Retina (tissue), 1 donor: ENCODE measurements at places on chromosomes 3 and 15.

DNA sequence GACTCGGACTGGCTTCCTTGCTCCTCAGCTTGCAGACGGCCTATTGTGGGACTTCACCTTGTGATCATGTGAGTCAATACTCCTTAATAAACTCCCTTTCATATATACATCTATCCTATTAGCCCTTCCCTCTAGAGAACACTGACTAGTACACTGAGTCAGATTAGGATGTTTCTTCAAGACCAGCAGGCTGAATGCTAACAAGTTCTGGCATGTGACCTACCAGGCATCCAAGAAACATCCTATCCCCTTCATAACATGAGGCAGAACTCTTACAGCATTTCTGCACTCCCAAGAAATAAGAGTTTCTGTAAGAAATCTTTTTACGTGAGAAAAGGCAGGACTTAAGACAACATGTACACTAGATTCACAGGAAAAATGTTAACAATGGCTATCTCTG, 9.3 kb downstream of the CFAP92 start:
- no peak for DNase-seq

GRCh38 chr15:64443747-64444621, 16.4 kb upstream of the ZNF609 start:
- DNase-seq: no peak

- DNase-seq: no peak
Measured at GRCh38 chr3:175325440-175325839, 466.3 kb downstream of the NAALADL2 start.

DNA sequence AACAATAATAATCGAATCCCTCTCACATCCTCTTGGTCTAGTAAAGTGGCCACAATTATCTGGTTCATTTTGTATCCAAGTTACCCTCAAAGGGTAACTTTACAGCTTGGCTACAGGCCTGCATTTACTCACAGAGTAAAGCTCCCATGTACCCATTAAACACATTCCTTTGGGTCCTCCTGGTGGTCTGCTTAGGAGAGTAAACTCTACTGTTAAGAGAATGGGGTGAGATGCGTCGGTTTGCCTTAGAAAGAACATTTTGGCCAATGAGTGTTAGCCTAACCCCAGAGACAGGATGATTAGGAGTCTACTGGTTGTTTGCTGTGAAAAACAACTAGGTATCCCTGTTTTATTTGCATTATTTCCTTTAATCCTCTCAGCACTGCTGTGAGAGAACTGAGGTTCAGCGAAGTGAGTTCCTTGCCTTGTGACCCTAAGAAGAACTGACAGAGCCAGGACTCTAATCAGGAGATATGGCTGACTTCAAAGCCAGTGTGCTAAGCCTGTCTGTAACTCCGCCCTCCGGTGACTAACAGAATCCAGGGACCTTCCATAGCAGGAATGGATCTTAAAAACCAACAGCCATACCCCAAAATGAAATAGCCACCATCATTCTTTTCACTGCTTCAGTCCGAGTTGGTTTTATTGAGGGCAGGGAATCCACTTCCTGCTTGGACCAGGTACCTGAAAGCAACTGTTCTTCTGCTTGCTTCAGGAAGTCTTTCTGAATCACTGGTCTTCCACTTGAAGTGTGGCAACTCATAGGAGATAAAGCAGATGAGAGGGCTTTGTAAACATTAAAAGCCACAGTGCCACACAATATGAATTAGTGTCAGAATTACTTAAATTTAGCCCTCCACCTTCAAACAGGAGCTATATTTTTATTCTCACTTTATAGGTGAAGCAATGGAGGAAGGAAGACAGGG, 317.3 kb upstream of the WNT5A start:
- DNase-seq: no peak

GRCh38 chr15:32887090-32887489, 169.3 kb downstream of the GREM1 start:
- no peak for DNase-seq

DNA sequence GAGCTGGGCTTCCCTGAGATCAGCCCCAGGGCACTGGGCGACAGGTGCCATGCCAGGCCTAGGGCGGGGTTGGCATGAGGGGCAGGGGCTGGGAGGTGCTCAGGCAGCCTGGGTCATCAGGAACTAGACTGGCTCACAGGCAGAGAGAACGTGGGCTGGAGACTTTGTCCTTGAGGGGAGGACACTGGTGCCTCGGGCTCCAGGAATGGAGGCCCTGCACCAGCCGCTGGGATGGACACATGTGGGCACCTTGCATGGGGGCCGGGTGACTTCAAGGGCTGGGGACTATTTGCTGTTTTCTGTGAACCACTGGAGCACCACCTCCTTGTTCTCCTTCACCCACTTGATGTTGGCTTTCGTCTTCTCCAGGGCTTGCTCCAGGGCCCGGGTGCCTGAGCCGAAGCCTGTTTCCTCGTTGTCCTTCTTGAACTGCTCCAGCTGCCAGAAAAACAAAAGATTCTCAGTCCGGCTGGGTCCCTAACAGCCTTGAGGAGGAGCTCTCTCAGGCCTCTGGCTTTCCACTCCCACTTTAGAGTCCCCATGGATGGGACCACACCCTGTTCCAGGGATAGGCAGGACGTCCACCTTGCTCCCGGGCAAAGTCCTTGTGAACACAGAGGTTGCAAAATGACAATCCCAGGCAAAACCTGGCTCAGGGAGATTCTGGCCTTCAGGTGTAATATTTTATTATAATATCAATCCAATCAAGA, 9.1 kb downstream of the MESP2 start:
- DNase-seq: no peak

DNA sequence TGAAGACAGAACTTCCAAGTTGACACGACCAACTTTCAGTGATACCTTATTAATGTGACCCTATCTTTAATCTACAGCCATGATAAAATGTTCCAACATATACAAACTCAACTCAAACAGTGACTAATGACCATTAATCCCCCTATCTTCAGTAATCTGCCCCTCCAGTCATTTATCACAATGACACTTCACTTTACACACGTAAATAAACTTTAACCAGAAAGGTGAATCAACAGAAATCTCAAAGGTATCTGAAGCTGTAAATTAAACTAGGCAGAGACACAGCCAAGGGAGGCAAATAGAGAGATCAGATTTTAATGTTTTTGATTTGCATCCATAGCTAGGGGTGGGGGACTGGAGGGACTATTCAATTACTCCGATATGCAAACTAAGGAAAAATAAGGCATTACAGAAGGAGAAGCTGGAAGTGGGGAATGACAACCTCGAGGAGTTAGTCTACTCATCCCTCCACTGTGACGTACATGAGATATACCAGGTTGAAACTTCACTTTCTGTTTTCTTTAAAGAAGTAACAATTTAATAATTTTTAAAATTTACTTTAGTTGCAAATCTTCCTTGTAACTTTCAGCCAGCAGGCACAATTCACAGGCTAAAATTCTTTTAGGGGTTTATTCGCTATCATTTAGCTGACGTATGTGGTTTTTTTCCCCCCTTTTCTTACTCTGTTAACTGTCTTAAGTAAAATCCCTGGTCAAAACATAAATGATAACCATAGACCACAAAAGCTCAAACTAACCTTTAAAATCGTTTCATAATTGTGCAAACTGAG, 751.0 kb downstream of the ROBO1 start:
- DNase-seq: peak; percentile 19

- no peak for DNase-seq
Measured at GRCh38 chr3:58485801-58486435, 6.0 kb upstream of the KCTD6 start.

- DNase-seq: no peak
Measured at GRCh38 chr15:37140531-37141058, 40.2 kb upstream of the MEIS2 start.

DNA sequence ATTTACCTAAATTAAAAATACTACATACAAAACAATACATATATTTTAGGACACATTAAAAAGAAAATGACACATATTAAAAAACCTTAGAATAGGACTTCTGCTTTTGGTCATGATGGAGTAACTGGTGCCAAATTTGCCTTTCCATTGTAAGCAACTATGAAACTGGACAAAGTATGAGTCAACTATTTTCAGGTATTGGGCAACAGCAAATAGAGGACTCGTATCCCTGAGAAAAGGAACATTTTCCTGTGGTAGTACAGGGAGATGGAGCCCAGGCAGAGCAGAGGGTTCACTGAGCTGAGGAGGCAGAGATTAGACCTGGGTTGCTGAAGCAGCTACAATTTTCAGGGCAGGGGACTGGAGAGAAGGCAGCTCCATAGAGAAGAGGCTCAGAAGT, 14.7 kb downstream of the CCR1 start:
- no peak for DNase-seq

- DNase-seq: no peak
Measured at GRCh38 chr3:4425707-4426106, 41.4 kb downstream of the SUMF1 start.

DNA sequence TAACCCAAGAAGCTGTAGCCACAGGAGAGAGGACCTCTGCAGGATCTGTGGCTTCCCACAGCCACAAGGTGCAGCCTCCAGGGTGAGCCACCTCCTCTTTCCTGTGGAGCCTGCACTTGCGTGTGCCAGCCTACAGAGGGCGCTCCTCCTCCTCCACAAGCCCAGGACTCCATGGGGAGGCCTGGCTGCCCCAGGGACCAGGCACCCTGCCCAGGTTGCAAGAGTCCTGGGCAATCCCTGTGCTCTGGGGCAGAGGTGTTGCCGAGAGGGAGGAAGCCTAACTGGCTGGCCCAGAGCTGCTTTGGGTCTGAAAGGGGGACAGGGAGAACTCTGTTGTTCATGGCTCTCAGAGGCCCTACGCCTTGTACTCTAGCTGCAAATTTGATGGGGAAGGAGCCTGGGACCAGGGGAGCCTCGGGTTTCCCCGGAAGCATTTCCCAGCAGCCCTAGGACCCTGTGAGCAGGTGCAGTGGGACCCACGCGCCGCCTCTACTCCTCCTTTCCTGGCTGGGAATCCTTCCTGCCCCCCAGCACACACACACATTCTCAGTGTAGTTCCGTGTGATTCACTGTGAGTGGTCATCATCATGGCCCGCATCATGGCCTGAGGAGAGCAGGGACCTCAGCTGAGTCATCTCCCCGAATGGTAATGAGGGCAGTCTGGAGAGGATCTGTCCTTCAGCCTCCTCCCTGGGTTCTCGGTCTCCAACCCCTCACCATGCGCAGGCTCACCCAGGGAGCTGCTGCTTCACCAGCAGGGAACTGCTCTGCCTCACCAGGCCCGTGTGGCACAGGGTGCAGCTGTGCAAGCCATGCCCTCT, 24.3 kb downstream of the TBC1D21 start:
- DNase-seq: no peak

DNA sequence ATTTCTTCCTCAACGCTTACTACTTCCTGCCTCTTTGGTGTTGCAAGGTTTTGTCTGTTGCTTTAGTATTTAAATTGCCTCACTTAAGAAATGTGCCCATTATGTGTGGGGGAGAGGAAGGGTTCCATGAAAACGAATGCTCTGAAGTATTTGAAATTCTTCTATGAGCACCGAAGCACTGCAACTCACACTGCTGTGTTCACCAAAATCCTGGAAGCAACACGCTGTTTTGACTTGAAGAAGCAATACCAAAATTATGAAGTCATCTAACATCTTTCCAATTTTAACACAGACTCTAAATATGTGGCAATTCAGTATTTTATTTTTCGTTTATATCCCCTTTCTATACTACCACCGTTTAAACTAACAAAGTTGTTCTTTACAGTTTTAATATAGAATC, 101.5 kb downstream of the RBMS3 start:
- DNase-seq: no peak

- peak; percentile 32 for DNase-seq
Measured at GRCh38 chr15:57751177-57751800, 44.8 kb downstream of the POLR2M start.

DNA sequence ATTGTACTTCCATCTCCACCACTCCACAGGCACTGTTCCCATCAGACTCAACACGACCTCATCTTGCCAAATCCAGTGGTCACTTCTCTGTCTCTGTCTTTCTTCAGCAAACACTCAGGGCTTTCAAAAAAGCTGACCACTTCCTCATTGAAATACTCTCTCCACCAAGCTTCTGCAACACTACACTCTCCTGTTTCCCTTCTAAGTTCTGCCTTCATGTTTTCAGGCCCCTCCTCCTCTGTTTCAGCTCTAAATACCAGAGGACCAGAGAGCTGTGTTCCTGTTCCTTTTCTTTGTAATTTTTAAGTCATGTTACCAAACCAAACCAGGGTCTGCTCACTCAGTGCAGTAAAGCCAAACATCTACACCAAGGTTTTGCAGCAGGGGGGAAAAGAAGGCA, 33.8 kb upstream of the ACP3 start:
- no peak for DNase-seq

DNA sequence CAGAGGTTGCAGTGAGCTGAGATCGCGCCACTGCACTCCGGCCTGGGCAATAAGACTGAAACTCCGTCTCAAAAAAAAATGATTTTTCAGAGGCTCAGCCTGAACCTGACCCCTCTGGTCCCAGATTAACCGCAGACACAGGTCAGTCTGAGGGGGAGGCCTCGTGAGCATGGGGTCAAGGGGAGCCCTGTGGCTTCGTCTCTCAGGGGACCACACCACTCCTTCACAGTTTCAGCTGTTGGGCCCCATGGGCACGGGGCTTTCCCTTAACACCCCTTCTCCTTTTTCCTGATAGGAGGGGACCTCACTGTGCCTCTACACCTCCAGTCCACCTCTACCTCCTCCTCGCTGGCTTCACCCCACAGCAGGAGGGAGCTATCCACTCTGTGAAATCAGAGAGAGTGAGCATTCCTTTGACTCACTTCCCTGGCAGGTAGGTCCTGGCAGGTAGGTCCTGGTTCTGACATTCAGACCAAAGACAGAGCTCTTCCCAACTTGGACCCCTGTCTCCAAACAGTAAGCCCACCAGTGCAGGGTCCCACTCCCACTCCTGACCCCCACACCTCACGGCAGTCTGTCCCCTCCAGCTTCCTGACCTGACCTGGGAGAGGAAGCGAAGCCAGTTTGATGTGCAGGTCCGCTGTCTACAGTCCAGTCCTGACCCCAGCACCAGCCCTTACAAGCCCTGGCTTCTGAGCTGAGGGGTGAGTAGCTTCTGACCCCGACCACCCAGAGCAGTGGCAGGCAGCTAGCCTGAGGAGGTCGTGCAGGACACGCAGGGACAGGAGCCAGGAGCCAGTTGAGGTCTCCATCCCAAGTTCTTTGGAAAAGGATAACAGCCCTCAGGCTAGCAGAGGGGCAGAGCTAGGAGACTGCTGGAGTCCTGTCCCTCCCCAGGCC, 9.0 kb downstream of the RRP9 start:
- DNase-seq: no peak

GRCh38 chr15:100096700-100097099, 245.1 kb downstream of the ADAMTS17 start:
- no peak for DNase-seq

DNA sequence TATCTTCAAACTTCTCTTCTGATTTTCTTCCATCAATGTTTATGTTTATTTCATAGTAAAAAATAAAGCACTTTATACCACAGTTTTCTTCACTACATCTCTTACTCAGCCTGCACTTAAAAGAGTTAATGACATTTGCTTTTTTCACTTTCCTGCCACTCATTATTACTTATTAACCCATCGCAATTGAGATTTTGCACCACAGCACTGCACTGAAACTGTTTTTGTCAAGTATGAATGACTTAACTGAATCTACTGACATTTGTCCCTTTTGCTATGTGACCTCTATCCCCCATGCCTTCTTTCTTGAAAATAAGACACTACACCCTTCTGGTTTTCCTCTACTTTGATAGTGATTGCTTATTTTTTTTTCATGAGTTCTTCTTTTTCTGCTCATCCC, 739.7 kb upstream of the DPPA4 start:
- no peak for DNase-seq

- DNase-seq: no peak
Measured at GRCh38 chr3:112319516-112320276, 13.3 kb upstream of the CD200 start.
